ENCODE measurements at places on chromosomes 3 and 15.

GRCh38 chr15:60079210-60079609 lies 75.1 kb downstream of the FOXB1 start:
- DNase-seq, result no peak

- DNase-seq, result no peak
These were observed 105.3 kb downstream of the MAP4 start for GRCh38 chr3:47910777-47911440.

- DNase-seq, result no peak
These were observed 109.2 kb downstream of the MYO5A start for GRCh38 chr15:52419494-52419893.

DNA sequence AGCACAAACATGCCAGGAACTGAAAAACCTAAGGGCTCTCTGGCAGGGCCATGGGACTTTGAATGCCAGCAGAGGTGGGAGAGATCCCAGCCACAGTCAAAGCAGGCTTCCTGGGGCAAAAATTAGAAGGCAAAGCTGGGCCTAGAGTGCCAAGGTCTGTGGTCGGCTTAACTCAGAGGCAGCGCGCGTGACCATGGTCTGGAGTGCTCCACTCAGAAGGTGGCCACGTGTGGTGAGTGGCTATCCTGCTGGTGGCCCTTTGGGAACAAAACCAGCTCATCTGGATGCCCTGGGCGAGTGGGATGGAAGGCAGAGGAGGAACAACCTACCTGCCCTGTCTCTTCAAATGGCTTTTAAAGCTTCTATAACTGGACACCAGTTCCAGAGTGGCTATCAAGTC lies 63.1 kb downstream of the OXNAD1 start:
- no peak for DNase-seq

- no peak for DNase-seq
These were observed 478.7 kb downstream of the MFSD1 start for GRCh38 chr3:159280386-159281191.

- no peak for DNase-seq
These were observed 49.7 kb upstream of the SCAANT1 start for GRCh38 chr3:63961891-63962290.

GRCh38 chr15:88256279-88257230 lies at the start of gene NTRK3:
Gene NTRK3, minus strand, starts transcription at chr15:88256739. Its CDS starts 586 bp downstream, at chr15:88256153.
- DNase-seq, result no peak

- DNase-seq, result no peak
These were observed 57.9 kb downstream of the TRAK1 start for GRCh38 chr3:42148982-42149432.

GRCh38 chr3:141646760-141647561 lies 91.1 kb upstream of the RNF7 start:
- no peak for DNase-seq

DNA sequence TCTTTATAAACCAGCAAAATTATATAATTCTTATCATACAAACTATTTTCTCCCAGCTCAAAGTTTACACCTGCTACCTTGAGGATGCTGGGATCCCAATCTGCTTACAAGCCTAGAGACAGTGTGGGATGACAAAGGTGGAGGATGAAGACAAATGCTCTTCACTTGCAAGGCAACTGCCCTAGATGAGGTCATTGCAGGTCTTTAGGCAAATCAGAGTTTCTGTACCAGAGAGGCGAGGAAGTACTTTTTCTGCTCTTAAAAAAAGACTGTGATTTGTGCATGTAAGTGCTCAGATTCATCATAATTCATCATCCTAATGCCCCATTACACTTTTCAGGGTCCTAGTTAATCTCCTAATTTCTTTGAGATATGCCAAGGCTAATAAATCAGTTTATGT lies 376.1 kb downstream of the ZPLD1 start:
- DNase-seq, result no peak

GRCh38 chr3:196604548-196604947 lies 34.9 kb upstream of the NRROS start:
- DNase-seq, result peak; percentile 66

- peak; percentile 27 for DNase-seq
These were observed 45.2 kb downstream of the GASK1A start for GRCh38 chr3:43024181-43024885.

GRCh38 chr3:90092994-90093393 lies 985.6 kb downstream of the EPHA3 start:
- DNase-seq, result no peak

- no peak for DNase-seq
These were observed 26.2 kb downstream of the EEFSEC start for GRCh38 chr3:128179484-128179819.

DNA sequence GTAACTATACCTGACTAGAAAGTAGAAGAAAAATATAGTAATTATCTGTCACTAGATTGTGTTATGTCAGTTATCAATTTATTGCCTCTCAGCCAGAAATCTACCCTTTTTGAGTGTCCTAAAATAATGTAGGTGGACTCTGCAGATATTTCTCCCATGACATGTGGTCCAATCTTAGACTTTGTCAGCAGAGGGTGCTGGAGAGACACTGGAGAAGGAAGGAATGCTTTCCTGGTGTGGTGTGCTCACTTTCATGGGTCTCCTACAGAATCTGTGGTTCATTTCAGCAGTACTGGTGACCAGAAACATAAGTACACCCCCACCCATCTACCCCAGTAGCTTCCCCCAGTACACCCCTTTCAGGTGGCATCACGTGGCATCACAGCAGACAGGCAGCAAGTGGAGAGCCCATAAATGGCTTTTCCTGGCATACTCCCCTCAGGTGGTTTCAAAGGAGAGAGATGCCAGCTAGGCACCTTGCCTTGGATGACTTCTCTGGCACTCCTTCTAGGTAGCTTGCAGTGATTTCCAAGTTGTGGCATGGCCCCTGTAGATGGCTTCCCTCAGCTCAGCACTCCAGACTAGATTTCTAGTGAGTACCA lies 114.7 kb downstream of the GADL1 start:
- no peak for DNase-seq

- DNase-seq, result no peak
These were observed 45.7 kb upstream of the MGLL start for GRCh38 chr3:127867986-127868385.

DNA sequence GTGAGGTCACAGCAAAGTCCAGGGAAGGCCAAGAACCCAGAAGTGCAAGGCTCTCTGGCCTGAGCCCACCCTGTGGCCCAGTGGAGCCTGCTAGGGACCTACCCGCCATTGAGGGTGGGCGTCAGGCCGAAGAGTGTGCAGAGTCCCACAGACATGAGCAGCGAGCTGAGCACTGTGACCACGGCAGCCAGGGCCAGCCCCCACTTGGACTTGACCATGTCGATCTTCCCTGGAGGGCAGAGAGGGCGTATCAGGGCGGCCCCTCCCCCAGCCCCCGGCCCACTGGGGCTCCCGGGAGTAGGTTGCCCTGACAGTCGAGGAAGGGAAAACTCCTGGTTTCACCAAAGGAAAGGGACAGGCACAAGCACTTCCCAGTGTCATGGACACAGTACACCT lies 44.6 kb downstream of the PTPN23 start:
- DNase-seq, result no peak

DNA sequence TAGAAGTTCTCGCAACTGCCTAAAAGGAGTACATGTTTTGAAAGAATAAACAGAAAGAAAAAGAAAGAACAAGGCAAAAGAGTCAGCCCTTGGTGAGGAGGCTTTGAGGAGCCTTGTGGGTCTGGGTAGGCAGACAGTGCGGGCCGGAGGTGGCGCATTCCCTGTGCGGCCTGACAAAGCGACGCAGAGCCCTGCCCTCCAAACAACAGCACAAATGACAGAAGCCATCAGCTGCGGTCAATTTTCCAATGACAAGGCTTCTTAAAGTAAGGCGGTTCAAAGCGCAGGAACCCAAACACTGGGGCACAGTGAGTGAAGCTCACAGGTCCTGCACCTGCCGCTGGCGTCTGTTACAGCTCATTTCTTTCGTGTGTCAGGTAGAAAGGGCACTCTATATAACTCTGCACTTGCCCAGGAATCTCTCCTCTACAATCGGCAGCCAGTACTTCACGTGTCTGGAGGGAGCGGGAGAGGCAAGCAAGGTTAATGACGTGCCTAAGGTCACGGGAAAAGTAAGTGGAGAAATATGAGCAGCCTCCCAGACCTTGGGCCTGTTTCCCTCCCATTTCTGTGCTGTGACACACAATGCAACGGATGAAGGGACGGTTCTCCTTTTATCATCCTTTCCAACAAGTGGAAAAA lies 178.1 kb downstream of the OPA1 start:
- no peak for DNase-seq

DNA sequence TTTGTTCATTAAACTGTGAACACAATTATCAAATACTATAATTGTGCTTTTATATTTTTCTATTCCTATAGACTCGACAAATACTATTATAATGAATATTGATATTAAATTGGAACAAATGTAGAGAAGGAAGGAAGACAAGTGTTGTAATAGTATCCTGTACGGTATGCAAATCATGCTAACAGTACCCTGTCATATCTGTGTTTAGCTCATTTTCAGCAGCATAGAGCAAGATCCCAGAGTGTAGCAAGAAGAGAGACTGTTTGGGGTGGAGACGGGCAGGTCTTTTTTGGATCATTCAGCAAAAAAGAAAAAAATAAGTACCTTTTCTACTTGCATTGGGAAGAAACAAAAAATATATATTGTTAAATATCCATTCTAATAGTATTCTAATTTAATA lies 224.1 kb downstream of the TPRG1 start:
- no peak for DNase-seq

DNA sequence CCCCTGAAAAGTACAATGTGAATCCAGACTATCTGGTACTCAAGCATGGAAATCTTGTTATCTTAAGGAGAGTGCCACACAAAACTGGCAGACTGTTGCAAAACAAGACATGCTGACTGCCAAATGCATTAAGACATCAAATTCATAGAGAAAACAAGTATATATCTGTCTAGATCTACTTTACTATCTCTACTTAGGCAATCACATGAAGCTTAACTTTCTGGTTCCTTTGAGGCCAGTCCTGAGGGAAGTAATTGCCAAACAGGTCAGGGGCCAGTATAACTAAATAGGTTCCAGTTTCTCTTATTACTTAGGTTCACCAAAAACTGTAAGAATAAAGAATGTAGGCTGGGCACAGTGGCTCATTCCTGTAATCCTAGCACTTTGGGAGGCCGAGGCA lies 15.9 kb upstream of the SLC4A7 start:
- DNase-seq, result no peak

DNA sequence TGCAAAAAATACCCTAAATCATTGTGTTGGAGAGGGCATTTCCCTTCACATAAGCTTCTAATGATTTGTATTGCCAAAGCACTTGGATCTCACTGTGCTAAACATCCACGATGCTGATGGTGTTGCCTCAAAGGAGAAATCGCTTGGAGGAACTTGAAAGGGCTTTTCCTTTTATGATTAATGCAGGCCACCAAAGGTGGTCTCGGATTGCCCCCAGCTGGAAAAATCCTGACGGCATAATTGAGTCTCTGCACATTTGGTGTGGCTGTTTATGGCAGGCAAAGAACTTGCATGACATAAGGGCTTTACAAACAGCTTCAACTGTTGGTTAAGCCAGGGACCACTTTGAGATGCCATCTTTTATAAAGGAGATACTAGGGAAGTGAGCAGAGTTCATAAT lies 664.0 kb upstream of the ADAMTS9 start:
- no peak for DNase-seq

DNA sequence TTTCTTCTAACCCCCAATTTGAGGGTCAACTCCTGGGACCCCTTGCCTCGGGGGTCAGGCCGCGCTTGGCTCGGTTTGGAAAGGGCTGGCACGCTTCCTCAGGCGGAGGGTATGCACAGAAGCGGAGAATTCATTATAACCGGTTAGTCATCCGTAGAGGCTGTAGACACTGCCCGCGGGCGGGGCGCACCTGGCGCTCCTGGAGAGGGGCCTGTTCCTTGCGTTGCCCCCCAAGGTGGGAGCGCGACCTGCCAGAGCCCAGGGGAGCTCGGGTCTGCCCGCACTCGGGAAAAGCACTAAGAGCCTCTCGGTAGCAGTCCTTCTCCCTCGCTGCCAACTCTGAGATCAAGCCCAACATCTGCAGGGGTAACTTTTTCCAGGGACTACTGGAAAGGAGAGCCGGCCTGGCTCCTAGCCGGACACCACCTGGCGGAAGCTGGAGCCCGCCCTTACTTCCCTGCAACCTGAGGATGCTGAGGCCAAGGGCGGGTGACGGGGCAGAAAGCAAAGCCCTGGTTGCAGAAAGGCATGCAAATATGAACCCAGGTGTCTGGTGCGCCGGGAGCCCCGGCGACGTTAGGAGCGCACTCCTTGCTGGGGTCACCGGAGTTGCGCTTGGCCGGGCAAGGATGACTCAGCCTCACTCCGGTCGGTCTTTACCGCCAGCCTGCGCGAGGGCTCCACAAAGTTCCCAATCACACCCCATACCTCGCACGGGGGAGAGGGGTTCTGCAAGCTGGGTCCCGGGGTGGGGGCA lies 1.5 kb upstream of the CACNA2D3 start:
- no peak for DNase-seq

- no peak for DNase-seq
These were observed 8.8 kb upstream of the LRCH3 start for GRCh38 chr3:197782230-197782629.

Measured in activated CD4-positive, alpha-beta T cell treated with anti-CD3 and anti-CD28 coated beads for 4 hours (primary cell).